ENCODE measurements at places on chromosomes 11 and 22.
A peak's percentile ranks its signal among the peaks of the same experiment; 100 is the strongest.

- no peak for DNase-seq
Observed at GRCh38 chr22:29641042-29641699, 37.7 kb downstream of the NF2 start.

DNA sequence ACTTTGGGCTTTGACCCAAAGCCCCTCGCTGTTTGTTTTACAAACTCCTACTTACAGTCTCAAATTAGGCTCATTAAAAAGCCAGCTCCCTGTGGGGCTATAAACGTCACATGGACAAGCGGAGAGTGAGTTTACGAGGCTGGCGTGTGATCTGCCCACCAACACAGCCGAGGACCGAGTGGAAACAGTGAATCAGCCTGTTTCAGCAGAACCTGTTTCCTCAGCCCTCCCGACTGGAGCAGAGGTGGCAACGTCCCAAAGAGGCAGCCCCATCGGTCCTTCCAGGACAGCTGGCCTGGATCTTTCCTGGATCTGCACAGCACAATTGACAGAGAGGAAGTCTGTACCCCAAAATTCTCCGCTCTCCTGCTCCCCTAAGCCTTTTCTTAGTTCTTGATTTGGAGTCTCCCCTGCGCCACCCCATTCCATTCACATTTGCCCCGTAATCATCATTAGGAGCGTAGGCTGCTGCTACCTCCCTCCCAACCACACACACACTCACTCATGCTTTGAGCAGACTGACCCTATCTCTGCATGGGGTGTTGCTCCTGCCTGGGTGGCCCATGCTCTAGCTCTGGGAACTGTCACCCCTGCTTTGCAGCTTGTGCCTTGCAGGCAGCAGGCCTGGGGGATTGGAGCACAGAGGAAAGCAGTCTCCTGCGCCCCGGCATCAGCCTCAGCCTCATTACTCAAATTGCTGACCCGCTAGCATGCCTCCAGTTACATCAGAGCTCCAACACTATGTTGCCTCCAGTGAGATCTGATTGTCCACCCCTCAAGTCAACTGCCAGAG lies 117.8 kb downstream of the NAT10 start:
- no peak for DNase-seq

- no peak for DNase-seq
Observed at GRCh38 chr22:47423861-47424820, 661.7 kb downstream of the TBC1D22A start.

DNA sequence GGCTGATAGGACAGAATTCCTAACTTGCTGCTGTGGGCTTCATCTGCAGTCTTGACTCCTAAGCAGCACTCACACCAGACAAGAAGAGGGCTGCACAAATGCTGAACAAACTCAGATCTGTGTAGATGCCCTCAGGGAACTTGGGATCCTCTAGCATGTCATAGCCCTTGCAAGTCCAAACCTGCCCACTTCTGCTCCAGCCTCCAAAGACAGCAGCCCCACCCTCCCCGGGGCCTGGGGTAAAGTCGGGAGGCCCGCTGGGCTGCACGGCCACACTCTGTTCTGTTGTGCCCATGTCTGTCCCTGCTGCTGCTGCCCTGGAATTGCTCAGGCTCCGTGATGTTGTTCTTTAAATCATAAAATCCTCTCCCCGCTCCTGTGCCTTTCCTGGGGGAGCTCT lies 28.3 kb downstream of the DRD2 start:
- DNase-seq: no peak

DNA sequence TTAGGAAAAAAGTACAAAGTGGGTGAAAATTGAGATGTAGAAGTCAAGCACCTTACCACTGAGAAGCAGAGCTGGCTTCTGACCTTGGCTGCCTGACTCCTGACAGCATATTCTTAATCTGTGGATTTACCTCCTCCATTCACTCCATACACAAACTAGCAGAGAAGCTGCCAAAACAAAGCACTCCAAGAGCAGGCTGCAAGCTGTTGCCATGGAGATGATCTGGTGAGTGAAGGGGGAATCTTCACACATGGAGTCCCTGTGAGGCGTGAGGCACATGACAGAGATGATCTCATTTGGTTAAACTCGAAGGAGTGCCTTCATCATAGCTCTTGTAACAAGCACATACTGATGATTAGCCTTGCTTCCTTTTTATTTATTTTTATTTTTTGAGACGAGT lies 16.1 kb downstream of the COMMD9 start:
- DNase-seq: no peak

- no peak for DNase-seq
Observed at GRCh38 chr11:29260939-29261705, 755.7 kb downstream of the KCNA4 start.

GRCh38 chr22:49966774-49967705 lies 6.5 kb downstream of the PIM3 start:
- peak; percentile 28 for DNase-seq

GRCh38 chr11:13666708-13667107 lies 1.8 kb upstream of the FAR1 start:
- DNase-seq: no peak

- DNase-seq: no peak
Observed at GRCh38 chr11:10891151-10891720, 33.4 kb upstream of the ZBED5 start.

GRCh38 chr22:41366323-41367029 lies 15.3 kb upstream of the TEF start:
- DNase-seq: no peak

DNA sequence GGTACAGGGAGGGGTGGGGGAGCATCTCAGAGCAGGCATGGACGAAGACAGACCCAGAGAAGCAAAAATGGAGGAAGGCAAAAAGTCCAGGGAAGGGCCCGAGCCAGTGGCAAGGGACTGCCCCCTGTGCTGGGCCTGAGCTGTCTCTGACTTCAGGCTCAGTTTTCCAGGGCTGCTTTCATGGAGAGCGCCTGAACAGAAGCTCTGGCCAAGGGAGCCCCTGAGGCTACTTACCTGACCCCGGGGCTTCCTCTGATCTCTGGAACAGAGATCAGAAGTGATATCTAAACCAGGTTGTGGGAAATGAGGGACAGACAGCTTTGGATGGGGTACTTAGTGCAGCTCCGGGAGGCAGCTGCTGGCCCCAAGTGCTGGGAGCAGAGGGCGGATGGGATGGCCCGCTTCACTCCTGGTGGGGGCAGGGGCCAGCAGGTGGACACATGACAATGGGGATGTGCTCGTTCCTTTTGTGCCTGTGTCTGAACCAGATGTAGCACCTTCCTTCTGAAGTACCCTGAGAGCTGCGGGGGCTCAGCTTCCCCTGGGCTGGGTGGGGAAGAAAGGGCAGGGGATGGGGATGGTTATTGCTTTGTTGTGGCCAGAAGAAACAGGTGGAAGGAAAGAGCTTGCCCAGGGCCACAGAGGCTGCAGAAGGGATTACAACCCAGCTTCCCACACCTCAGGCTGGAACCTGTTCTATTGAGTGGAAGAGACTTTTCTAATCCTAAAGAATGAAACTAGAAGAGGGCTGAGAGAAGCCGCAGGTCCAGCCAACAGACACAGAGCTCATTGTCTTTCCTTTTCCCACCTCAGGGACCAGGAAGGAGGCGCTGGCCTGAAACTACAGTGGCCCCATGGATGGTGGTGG lies 5.7 kb downstream of the LRRC10B start:
- no peak for DNase-seq

All from stimulated activated CD4-positive, alpha-beta T cell treated with anti-CD3 and anti-CD28 coated beads, Interleukin-12 subunit alpha, Interleukin-12 subunit beta, amount 100 ng/mL, for 4 hours (primary cell).